ENCODE measurements at places on chromosomes 12 and 14. TPM values are rescaled to one million over a fixed set of nuclear protein-coding genes. Genes with fewer than 3 reads are reported as not detected.

GRCh38 chr12:39764944-39765560 lies 145.4 kb upstream of the ABCD2 start:
- H3K36me3 ChIP-seq: no peaks in the 10 kb centered on the region
- no peaks in the 10 kb centered on the region for H3K27me3 ChIP-seq
- no peak overlapping the region for H3K27ac ChIP-seq
- H3K4me3 ChIP-seq: no peak overlapping the region
- no peak for DNase-seq

DNA sequence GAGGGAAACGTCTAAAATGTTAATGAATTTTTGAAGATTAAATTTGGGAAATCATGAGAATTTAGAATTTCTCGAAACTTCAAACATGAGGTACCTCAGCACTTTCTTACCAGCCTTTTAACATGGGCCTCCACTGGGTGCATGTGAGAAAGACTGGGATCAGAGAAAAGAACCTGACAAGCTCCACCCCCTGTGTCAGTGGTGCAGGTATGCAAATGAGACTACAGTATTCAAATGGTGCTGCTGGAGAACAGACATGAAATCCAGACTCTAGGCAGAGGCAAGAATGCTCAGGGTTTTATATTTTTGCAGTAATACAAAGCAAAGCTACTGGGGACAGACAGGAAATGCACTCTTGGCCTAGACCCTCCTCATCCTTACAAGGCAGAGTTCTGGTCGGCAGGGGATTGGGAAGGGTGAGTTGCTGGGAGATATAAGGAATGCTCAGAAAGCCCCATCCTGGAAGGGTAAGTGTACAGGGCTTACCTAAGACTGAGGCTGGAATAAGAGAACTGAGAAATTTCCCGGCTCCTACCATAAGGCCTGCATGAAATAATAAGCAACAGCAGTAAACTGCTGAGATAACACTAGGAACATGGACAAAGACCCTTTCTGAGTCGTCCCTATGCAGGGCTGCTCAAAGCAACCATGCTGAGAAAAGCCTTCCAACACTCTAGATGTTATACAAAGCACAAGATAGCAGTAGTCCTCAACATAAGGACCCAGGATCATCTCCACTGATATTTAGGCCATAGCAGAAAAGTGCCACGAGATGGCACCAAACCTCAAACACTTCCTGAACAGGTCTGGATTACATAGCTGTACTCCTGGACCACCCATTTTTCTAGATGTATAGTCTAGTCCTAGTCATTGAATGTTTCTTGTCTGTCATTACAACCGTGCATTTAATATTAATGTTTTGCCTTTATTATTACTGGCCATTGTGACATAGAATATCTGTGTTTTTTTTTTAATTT lies 260.8 kb downstream of the RASSF9 start:
- no peaks in the 10 kb centered on the region for H3K27me3 ChIP-seq
- no peaks in the 10 kb centered on the region for H3K36me3 ChIP-seq
- H3K4me1 ChIP-seq: no peaks in the 10 kb centered on the region

GRCh38 chr12:6998715-6999451 lies 19.4 kb downstream of the LPCAT3 start:
- peak overlapping the region; percentile 70 for H3K27ac ChIP-seq
- H3K4me1 ChIP-seq: peaks cover 9% of the 10 kb centered on the region
- H3K36me3 ChIP-seq: no peaks in the 10 kb centered on the region
- peak; percentile 26 for DNase-seq

GRCh38 chr14:68449561-68450181 lies 343.2 kb downstream of the ZFP36L1 start:
- no peaks in the 10 kb centered on the region for H3K4me1 ChIP-seq
- H3K27me3 ChIP-seq: no peaks in the 10 kb centered on the region
- H3K36me3 ChIP-seq: no peaks in the 10 kb centered on the region
- no peak overlapping the region for H3K27ac ChIP-seq
- no peak overlapping the region for H3K4me3 ChIP-seq

DNA sequence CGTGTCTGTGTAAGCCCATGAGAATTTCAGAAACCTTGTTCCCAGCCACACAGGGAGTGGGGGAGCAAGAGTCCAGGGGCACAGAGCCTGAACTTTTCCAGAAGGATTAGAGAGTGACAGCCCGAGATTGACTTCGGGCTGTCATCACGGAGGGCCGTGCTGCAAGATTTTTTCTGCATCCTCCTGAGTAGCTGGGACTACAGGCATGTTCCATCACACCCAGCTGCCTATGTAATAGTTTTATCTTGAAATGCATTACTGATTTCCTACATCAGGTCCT lies 14.4 kb downstream of the EVL start:
- H3K27me3 ChIP-seq: no peaks in the 10 kb centered on the region
- H3K27ac ChIP-seq: no peak overlapping the region
- H3K4me1 ChIP-seq: peaks cover 17% of the 10 kb centered on the region
- H3K4me3 ChIP-seq: no peak overlapping the region
- no peak for DNase-seq

DNA sequence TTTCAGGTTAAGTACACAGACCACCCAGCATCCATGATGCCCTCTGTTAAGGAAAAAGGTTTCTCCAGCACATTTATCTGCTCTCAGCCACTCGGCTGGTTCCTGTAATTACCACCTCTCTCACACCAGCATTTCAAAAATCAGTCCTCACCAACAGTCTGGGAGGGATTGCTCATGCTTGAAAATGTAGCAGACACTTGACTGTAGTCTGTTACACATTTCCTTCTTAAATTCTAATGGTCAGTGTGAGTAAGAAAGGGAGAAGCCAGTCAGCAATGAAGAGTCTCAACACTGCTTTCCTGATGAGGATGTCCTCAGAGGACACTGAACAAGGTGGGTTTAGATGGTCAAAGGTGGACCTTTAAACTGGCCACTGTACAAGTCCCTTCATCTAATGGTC lies 6.0 kb downstream of the ZBTB39 start:
- no peak overlapping the region for H3K4me3 ChIP-seq
- H3K4me1 ChIP-seq: peaks cover 6% of the 10 kb centered on the region
- no peaks in the 10 kb centered on the region for H3K27me3 ChIP-seq

DNA sequence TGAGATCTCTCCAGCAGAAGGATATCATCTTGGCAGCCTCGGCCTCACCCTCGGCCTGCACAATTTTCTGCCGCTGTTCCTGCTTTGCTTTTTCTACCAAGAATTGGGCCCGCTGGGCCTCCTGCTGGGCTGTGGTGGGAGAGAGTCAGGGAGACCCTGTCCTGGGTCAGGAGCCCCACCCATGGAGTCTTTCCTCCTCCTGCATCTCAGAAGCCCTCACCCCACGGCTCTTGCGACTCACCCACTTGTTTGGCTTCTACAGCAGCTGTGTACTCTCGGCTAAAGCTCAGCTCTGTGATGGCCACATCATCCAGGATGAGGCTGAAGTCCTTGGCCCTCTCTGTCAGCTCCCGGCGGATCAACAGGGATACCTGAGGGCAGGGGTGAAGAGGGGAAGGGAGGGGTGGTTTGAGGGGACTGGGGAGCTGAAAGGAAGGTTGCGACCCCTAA lies 2.8 kb downstream of the PHB2 start:
- no peaks in the 10 kb centered on the region for H3K27me3 ChIP-seq
- peaks cover 32% of the 10 kb centered on the region for H3K36me3 ChIP-seq
- no peak overlapping the region for H3K4me3 ChIP-seq

- H3K36me3 ChIP-seq: no peaks in the 10 kb centered on the region
- H3K27ac ChIP-seq: no peak overlapping the region
- no peaks in the 10 kb centered on the region for H3K4me1 ChIP-seq
- H3K4me3 ChIP-seq: no peak overlapping the region
These were observed 38.2 kb downstream of the CACNA2D4 start for GRCh38 chr12:1880153-1880845.

GRCh38 chr12:70779250-70779649 lies 141.3 kb downstream of the PTPRR start:
- H3K36me3 ChIP-seq: no peaks in the 10 kb centered on the region
- H3K27me3 ChIP-seq: no peaks in the 10 kb centered on the region
- H3K27ac ChIP-seq: no peak overlapping the region
- DNase-seq: no peak

- no peak for DNase-seq
- no peaks in the 10 kb centered on the region for H3K4me1 ChIP-seq
- H3K4me3 ChIP-seq: no peak overlapping the region
- H3K27ac ChIP-seq: no peak overlapping the region
These were observed 173.6 kb downstream of the TTC8 start for GRCh38 chr14:88998027-88998426.

GRCh38 chr12:129145381-129145780 lies 292.1 kb downstream of the GLT1D1 start:
- H3K4me1 ChIP-seq: no peaks in the 10 kb centered on the region
- no peak overlapping the region for H3K27ac ChIP-seq
- no peak overlapping the region for H3K4me3 ChIP-seq
- DNase-seq: no peak
- H3K36me3 ChIP-seq: no peaks in the 10 kb centered on the region

- H3K4me1 ChIP-seq: no peaks in the 10 kb centered on the region
- DNase-seq: no peak
- no peaks in the 10 kb centered on the region for H3K27me3 ChIP-seq
- no peaks in the 10 kb centered on the region for H3K36me3 ChIP-seq
- H3K27ac ChIP-seq: no peak overlapping the region
These were observed 12.5 kb upstream of the CRADD start for GRCh38 chr12:93664573-93665138.

DNA sequence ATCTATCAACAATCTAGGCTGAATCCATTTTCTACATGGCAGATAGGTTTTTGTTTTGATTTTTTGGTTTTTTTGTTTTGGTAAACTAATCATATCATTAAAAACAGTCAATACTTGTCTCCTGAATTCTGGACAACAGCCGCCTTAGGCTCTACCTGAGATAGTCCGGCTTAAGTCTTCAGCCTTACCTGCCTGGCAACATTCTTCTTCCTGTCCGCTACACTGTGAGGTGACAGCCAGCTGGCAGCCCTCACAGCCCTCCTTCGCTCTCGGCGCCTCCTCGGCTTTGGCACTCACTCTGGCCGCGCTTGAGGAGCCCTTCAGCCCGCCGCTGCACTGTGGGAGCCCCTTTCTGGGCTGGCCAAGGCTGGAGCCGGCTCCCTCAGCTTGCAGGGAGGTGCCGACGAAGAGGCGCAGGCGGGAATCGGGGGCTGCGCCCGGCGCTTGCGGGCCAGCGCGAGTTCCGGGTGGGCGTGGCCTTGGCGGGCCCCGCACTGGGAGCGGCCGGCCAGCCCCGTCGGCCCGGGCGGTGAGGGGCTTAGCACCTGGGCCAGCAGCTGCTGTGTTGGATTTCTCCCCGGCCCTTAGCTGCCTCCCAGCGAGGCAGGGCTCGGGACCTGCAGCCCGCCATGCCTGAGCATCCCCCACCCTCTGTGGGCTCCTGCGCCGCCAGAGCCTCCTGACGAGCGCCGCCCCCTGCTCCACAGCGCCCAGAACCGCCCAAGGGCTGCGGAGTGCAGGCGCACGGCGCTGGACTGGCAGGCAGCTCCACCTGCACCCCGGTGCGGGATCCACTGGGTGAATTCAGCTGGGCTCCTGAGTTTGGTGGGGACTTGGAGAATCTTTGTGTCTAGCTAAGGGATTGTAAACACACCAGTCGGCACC lies 49.0 kb downstream of the MDGA2 start:
- H3K4me3 ChIP-seq: no peak overlapping the region
- no peak for DNase-seq
- no peaks in the 10 kb centered on the region for H3K27me3 ChIP-seq
- no peak overlapping the region for H3K27ac ChIP-seq

GRCh38 chr14:81400852-81401251 lies 728 bp upstream of the STON2 start:
- no peaks in the 10 kb centered on the region for H3K36me3 ChIP-seq
- H3K27ac ChIP-seq: no peak overlapping the region
- peak; percentile 59 for DNase-seq
- H3K4me3 ChIP-seq: no peak overlapping the region
- H3K27me3 ChIP-seq: no peaks in the 10 kb centered on the region

DNA sequence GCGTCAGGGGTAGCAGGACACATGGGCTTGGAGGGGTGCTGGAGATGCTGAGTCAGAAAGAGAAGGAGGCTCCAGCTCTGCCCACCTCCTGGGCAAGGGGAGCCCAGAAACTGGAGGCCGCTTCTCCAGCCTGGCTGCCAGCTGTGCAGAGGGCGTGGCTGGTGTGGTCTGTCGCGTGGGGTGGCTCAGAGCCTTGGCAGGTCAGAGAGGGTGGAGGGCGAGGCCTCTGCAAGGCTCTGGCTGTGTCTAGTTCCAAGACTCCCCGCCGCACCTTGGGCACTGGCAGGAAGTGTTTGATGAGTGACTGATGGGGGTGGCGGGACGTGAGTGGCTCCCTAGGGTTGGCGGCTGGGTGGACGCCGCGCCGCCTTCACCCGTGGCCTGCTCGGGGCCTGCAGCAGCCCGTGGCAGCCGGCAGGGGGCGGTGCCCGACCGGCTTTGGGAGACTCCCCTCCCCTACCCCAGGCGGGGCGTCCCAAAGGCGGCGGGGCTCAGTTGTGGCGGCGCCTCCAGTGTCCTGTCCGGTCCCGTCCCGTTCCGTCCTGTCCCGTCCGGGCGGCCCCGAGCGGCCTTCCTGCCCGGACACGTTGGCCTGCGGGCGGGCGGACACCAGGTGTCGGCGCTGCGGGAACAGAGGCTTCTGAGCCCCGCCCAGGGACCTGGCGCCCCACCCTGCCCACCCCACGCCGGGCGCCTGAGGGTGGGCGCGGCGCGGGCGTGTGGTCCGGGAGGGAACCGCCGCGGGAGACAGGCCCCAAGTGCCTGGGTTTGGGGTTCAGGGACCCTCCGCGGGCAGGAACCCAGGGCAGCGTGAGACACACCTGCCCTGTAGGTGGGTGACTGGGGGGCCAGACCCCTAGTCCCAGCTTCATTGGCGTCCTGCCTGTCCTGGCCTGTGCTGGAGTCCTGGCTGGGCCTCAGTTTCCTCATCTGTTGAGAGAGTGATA lies 39.7 kb downstream of the KRT80 start:
- no peaks in the 10 kb centered on the region for H3K36me3 ChIP-seq
- no peaks in the 10 kb centered on the region for H3K27me3 ChIP-seq
- no peak overlapping the region for H3K4me3 ChIP-seq
- peak; percentile 79 for DNase-seq

DNA sequence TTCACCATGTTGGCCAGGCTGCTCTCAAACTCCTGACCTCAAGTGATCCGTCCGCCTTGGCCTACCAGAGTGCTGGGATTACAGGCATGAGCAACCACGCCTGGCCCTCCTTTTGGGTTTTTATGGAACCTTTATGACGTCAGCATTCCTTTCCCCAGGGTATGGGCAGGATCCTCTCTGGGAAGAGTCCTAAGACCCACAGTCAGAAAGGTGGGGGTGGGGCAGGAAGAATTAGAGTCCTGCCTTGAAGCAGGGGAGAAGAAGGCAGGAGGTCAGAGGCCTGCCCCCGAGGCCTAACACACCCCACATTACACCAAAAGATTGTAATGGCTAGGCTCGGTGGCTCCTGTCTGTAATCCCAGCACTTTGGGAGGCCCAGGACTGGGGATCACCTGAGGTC lies 30.8 kb upstream of the CDK17 start:
- no peak overlapping the region for H3K27ac ChIP-seq
- no peak for DNase-seq
- no peaks in the 10 kb centered on the region for H3K4me1 ChIP-seq
- H3K27me3 ChIP-seq: no peaks in the 10 kb centered on the region
- no peaks in the 10 kb centered on the region for H3K36me3 ChIP-seq

KRT2 gene
- total RNA-seq: not detected

SLC25A29 gene
- total RNA-seq: 464 TPM

LRIG3 gene
- total RNA-seq: 163 TPM

RDH5 gene
- 9.5 TPM for total RNA-seq

C12orf60 gene
- 0.78 TPM for total RNA-seq

PLEKHH1 gene
- 244 TPM for total RNA-seq

GNG2 gene
- 9.8 TPM for total RNA-seq
